ENCODE measurements at places on chromosomes 6 and 20.
A peak's percentile ranks its signal among the peaks of the same experiment; 100 is the strongest.

DNA sequence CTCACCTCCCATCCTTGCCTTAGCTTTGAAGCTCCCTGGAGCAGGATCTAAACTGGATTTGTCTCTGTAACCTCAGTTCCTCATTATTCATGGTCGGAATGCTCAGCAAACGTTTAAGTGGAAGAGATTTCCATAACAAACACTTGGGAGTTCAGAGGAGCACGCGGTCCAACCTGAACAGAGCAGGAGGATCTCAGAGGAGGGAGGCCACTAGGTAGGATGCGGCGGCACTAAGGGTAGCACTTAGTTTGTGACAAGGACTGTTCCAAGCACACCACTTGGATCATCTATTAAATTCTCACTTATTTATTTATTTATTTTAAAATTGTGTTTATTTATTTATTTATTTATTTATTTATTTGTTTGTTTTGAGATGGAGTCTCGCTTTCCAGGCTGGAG is 13.3 kb upstream of the CCN5 start:
- DNase-seq = no peak

- DNase-seq = no peak
Measured at GRCh38 chr6:123830120-123830519, 26.5 kb downstream of the NKAIN2 start.

GRCh38 chr20:58967652-58968429 is 13.2 kb upstream of the NELFCD start:
- DNase-seq = no peak

- DNase-seq = peak; percentile 37
Measured at GRCh38 chr6:165618241-165618640, 44.8 kb downstream of the PDE10A start.

GRCh38 chr6:110628330-110628729 is 151.9 kb upstream of the SLC22A16 start:
- DNase-seq = peak; percentile 66

DNA sequence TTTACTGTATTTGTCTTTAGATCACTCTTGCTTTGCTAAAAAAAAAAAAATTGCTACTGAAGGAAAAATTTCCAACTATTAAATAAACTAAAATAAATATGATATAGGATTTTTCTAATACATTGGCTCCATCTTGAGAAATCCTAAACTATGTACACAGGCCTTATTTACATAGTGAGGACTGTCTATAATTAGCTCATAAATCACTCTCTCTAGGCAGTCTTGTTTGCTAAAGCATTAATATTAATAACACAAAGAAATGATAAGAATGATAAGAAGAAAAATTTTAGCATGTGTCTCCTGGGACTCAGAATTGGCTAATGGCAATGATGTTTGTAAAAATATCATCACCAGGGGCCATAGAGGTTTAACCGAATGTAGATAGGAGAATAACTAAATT is 13.3 kb upstream of the CRYBG1 start:
- DNase-seq = no peak

DNA sequence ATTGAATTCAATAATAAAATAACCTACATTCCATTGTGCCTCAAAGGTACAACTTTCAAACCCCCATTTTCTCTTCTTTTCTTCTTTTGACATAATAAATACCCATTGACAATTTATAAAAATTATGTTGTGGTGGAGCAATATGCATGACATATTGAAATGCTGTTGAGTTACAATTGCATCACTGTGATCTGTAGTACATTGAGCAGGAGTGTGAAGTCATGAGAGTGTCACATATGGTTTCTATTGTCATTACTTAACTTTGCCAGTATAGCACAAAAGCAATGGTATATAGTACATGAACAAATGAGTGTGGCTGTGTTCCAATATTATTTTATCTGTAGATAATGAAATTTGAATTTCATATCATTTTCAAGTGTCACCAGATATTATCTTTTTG is 441.3 kb downstream of the GJA1 start:
- no peak for DNase-seq

DNA sequence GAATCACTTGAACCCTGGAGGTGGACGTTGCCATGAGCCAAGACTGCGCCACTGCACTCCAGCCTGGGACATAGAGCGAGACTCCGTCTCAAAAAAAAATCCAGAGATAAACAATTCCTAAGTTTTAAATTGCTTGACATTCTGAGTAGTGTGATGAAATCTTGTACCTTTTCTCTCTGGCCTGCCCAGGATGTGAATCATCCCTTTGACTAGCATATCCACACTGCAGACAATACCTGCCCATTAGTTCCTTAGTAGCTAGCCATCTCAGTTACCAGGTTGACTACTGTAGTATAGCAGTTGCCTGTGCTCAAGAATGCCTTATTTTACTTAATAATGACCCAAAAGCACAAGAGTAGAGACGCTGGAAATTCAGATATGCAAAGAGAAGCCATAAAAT is 2.8 kb downstream of the ZFP57 start:
- no peak for DNase-seq

GRCh38 chr6:159094444-159095252 is 49.9 kb upstream of the TAGAP start:
- no peak for DNase-seq

DNA sequence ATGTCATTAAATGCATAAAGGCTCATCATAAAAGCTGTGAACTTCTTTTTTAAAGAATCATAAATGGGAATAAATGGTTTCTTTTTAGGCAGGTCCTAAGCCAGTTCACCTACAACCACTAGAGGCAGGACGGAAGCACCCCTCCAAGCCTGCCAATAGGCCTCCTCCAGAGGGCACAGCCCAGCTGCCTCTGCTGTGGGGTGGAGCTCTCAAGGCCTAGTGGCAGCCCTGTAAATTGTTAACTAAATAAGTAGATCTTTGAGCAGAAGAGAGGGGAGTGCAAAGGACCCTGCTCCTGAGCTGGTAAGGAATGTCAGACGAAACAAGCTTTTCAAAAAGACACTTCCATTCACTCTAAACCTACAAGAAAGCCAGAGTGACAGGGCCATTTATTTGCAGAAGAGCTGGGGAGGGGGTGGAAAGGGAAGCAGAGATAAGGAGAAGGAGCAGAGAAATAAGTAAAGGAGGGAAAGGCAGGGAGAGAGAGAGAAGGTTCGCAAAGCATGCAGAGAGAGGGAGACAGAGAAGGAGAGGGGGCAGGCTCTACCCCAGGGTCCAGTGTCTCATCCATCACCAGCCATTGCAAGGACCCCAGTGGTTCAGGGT is 18.0 kb upstream of the MAFB start:
- DNase-seq = peak; percentile 31

DNA sequence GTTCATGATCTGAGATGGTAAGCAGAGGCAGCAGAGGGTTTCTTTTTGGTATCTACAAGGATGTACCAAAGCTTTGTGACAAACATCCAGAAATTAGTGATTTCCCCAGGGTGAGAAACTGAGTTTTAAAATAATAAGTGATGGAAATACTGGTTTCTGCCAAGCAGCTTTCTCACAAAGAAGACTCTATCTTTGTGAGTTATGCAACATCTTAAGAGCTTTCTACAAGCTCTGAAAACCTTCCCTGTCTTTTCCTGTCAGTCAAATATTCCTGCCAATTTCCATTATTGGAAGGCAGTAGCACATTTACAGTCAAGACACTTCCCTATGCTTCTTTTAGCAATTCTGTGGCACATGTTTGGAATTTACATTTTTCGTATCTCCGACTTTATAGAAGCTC is 264.7 kb upstream of the SPTLC3 start:
- no peak for DNase-seq

DNA sequence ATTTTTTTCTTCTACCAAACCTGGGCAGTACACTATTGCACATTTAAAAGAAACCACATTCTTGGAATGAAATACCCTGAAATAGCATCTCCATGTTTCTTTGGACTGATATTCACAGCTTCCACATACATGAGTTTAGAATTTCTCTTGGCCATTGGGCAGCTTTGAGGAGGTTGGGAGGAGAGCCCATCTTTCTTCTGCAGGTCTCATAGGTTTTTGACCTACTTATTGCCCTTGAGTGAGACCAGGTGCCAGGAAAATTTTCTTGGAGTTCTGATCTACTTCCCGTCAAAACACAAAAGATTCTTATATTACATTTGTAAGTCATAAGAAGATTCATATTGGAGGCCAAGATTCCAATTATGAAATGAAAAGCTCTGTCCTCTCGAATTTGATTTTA is 212.0 kb downstream of the IBTK start:
- DNase-seq = no peak

DNA sequence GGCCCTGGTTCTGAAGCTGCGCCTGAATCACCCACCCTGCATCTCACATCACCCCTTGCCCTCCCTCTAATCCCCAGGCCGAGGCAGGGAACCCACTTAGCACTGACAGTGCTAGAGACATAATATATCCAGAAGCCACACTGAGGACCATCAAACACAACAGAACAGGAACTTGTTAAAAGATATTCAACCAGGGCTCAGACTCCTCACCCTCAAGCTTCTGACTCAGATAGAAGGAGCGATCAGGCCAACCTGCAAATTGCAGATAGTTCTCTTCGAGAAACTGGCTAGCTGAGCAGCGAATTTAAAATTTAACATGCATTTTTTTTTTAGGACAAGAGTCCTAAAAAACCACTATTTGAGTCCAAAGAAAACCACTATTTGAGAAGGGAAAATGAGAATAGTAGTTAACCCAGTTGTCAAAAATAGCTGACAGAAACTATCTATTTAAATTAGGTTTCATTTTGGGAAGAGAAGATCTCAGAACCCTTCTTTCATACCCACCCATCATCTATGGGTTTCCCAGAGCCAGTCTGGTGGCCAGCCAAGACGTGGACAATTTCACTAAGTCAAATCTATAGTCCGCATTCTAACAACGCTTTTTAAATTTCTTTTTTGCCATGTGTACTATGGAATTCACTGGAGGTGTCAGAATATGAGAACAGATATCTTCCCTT is 95.6 kb downstream of the OPRM1 start:
- DNase-seq = no peak

GRCh38 chr20:57395111-57395966 is 4.1 kb downstream of the RBM38 start:
- no peak for DNase-seq

DNA sequence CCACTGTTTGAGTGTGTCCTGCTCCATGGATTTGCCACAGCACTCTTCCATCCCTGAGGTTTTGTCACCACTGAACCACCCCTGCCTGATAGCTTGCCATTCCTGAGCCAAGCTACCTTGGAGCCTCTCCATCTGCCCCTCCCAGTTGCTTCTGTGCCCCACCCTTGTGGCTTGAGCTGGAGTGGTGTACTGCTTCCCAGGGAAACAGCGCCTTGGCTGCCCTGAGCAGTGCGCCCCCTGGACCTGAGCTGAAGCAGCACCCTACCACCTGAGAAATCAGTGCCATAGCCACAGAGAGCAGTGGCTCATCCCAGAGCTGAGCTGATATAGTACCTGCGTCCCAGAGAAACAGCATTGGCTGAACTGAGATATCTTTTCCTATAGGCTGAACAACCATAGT is 40.3 kb downstream of the IL22RA2 start:
- no peak for DNase-seq

GRCh38 chr20:4366076-4366475 is 350.7 kb upstream of the RNF24 start:
- DNase-seq = peak; percentile 52

- DNase-seq = no peak
Measured at GRCh38 chr6:168050881-168051586, 28.0 kb downstream of the FRMD1 start.

- peak; percentile 24 for DNase-seq
Measured at GRCh38 chr20:38665094-38665493, 59.2 kb upstream of the SLC32A1 start.

DNA sequence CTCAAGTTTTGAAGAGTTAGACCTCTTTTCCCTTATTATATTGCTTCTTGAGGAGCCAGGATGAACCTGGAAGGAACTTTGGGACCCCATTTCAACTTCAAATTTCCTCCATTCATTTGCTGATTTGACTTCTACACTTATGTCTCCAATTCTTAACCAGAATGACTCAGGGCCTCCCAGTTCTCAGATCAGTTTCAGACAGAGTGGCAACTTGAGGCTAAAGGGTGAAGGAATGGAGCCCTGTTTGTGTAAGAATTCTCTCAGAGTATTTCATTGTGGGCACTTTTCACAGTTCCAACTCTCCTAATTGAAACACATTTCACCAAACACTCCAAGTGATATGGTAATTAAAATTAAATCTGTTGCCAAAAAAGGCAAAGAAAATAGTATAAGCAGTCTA is 109.0 kb upstream of the FLRT3 start:
- no peak for DNase-seq

GRCh38 chr6:147201885-147202515 is 2.2 kb upstream of the STXBP5 start:
- DNase-seq = peak; percentile 78

GRCh38 chr6:106832766-106833510 is 141.6 kb downstream of the CD24 start:
- DNase-seq = no peak

- DNase-seq = no peak
Measured at GRCh38 chr6:30207619-30208295, 5.4 kb downstream of the TRIM26 start.

- DNase-seq = no peak
Measured at GRCh38 chr6:149060985-149061760, 256.3 kb upstream of the TAB2 start.

Data from RPMI7951 (cell line).